ENCODE measurements at places on chromosomes 2 and 18. TPM values are rescaled to one million over a fixed set of nuclear protein-coding genes. Genes with fewer than 3 reads are reported as not detected.
A peak's percentile ranks its signal among the peaks of the same experiment; 100 is the strongest.

DNA sequence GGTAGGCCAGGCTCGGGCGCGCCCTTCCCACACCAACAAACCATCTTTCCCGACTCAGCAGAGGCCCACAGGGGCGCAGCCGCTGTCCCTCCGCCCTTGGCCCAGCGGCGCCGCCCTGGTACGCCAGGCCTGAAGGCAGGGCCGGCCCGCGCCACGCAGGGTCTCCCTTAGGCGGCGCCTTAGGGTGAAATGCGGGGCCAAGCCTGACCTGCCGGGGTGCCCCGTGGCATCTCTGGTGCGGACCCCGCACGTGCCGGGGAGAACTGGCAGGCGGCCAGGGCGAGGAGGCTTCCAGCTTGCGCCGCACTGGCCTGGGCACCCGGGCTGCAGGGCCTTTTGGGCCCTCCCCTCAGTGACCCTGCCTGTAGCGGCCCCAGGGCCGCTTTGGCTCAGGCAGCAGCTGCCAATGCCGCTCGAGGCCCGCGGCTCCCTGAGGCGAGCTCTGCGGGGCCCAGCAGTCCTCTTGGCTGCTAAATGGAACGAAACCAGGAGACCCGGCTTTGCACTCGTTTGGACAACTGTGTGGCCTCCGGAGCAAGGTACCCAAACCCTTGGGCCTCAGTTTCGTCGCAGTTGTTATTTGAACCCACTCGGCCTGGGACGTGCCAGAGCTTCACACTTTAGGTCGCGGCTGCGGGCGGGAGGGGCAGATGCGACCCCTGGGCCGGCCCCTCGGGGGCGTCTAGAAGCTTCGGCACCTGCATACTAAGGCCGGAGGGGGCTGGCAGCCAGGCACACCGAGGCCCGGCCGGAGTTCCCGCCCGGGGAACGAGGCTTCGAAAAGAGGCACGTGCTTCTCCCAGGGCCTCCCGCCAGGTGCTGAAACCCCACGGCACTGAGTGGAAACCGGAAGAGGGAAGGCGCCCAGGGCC is 8.5 kb downstream of the OTX1 start:
- H3K4me1 ChIP-seq, result no peaks in the 10 kb centered on the region
- H3K4me3 ChIP-seq, result no peak overlapping the region
- peak; percentile 76 for DNase-seq
- no peaks in the 10 kb centered on the region for H3K36me3 ChIP-seq
- H3K27ac ChIP-seq, result no peak overlapping the region

- H3K4me1 ChIP-seq, result no peaks in the 10 kb centered on the region
- peaks cover 9% of the 10 kb centered on the region for H3K36me3 ChIP-seq
- H3K4me3 ChIP-seq, result no peak overlapping the region
- DNase-seq, result no peak
- no peak overlapping the region for H3K27ac ChIP-seq
Measured at GRCh38 chr2:73253901-73254300, 19.8 kb downstream of the CCT7 start.

- peak overlapping the region; percentile 47 for H3K27ac ChIP-seq
- H3K27me3 ChIP-seq, result no peaks in the 10 kb centered on the region
- no peaks in the 10 kb centered on the region for H3K4me1 ChIP-seq
- DNase-seq, result peak; percentile 55
- no peaks in the 10 kb centered on the region for H3K36me3 ChIP-seq
- H3K4me3 ChIP-seq, result peak overlapping the region; percentile 91
Measured at GRCh38 chr2:219570194-219570923, 980 bp downstream of the OBSL1 start.

DNA sequence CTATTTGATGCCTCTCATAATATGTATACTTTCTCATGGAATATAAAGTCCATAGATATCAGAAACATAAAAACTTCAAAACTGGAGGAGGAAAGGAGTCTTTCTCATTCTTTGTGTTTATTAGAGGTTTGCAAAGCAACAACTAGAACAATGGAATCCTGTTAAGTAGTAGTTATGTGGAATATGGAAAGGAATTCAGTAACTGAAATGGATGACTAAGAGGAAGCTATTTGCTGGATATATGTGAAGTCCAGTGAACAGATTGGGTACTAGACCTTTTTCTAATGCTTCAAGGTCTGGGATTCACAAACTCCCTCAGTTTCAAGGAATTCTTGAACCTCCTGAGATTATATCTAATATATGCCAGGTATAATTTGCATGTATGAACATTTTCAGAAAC is 353.6 kb upstream of the FANCL start:
- no peak for DNase-seq
- H3K36me3 ChIP-seq, result no peaks in the 10 kb centered on the region
- H3K4me1 ChIP-seq, result no peaks in the 10 kb centered on the region
- no peak overlapping the region for H3K27ac ChIP-seq
- H3K4me3 ChIP-seq, result no peak overlapping the region
- H3K27me3 ChIP-seq, result no peaks in the 10 kb centered on the region

- no peaks in the 10 kb centered on the region for H3K36me3 ChIP-seq
- DNase-seq, result no peak
- no peak overlapping the region for H3K4me3 ChIP-seq
- H3K27me3 ChIP-seq, result no peaks in the 10 kb centered on the region
- no peaks in the 10 kb centered on the region for H3K4me1 ChIP-seq
Measured at GRCh38 chr2:227509076-227509475, 37.1 kb downstream of the AGFG1 start.

Gene SEPTIN10
- total RNA-seq, result 127 TPM

Gene G6PC2
- 0.23 TPM for total RNA-seq

DNA sequence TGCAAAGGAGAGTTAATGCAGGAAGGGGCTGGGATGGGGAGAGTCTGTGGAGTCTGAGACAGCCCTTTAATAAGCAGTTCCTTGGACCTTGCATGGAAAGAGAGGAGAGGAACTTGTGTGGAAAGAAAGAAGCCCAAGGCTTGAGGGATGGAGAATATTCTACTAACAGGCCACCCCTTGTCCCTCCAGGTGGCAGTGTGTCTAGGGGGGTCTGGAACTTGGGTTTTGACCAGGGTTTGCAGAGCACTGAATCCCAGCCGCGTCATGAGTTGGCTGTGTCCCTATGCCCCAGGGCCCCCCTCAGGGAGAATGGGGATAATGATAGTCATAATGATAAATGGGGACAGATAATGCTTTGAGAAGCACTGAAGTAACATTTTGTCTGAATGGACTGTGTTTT is 15.0 kb downstream of the TCF7L1 start:
- no peaks in the 10 kb centered on the region for H3K36me3 ChIP-seq
- no peaks in the 10 kb centered on the region for H3K27me3 ChIP-seq
- no peaks in the 10 kb centered on the region for H3K4me1 ChIP-seq
- no peak overlapping the region for H3K4me3 ChIP-seq
- H3K27ac ChIP-seq, result no peak overlapping the region
- no peak for DNase-seq

Gene KLHL14
- 0.09 TPM for total RNA-seq

DNA sequence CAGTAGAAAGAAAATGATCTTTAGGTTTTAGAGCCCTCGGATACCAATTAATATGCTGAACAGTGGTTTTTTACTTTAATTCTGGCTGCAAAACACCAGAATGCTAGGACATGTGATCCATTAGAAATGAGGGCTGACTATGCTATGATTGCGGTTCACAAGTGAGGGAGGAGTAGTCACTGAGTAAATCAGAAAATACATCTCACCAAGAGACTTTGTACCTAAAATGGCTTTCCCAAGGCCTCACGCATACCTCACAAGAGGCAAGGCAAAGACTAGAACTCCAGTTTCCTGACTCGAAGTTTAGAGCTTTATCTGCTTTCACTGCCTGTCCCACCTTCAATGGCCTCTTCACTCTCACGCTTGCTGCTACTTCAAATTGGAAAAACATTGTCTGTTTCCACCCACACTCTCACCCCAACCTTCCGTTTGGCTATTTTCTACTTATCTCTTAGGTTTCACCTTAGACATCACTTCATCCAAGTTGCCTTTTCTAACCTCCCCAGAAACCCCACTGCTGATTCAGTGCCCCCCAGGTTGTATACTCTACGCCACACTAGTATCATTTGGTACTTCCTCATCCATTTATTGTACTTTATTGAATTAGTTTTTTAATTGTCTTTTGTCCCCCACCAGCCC is 5.1 kb upstream of the MBD2 start:
- no peaks in the 10 kb centered on the region for H3K27me3 ChIP-seq
- H3K4me3 ChIP-seq, result no peak overlapping the region
- H3K36me3 ChIP-seq, result no peaks in the 10 kb centered on the region
- no peak overlapping the region for H3K27ac ChIP-seq

GRCh38 chr2:196153480-196153879 is 17.9 kb downstream of the STK17B start:
- no peaks in the 10 kb centered on the region for H3K4me1 ChIP-seq
- DNase-seq, result no peak
- no peaks in the 10 kb centered on the region for H3K27me3 ChIP-seq
- H3K36me3 ChIP-seq, result no peaks in the 10 kb centered on the region
- H3K4me3 ChIP-seq, result no peak overlapping the region

Gene ACTG2
- total RNA-seq, result 1,843 TPM

DNA sequence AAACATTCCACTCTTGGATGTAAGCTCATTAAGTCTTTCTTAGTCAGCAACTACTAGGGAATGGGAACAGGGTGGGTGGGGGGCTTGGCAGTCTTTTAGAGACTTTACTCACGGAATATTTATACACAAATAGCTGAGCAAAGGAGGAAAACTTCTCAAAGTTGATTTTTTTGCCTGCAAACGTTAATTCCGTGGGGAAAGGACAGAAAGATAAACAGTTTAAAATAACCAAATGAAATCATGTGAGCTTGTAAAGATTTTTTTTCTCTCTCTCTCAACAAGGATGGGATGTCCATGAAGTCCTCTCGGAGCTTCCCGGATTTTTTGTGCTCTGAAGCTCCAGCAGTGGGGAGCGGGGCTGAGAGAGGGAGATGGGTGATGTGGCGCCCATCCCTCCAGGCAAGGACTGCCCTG is 32.2 kb upstream of the MAT2A start:
- no peaks in the 10 kb centered on the region for H3K36me3 ChIP-seq
- no peak overlapping the region for H3K4me3 ChIP-seq
